Naive thymus-derived CD4-positive, alpha-beta T cell (primary cell): ENCODE measurements at places on chromosomes 2 and 18. TPM values are rescaled to one million over a fixed set of nuclear protein-coding genes. Genes with fewer than 3 reads are reported as not detected.
A peak's percentile ranks its signal among the peaks of the same experiment; 100 is the strongest.

- H3K36me3 ChIP-seq = no peaks in the 10 kb centered on the region
- H3K4me1 ChIP-seq = no peaks in the 10 kb centered on the region
- H3K27me3 ChIP-seq = no peaks in the 10 kb centered on the region
- no peak overlapping the region for H3K27ac ChIP-seq
- no peak overlapping the region for H3K4me3 ChIP-seq
Observed at GRCh38 chr2:182618672-182619079, 97.4 kb upstream of the DNAJC10 start.

DNA sequence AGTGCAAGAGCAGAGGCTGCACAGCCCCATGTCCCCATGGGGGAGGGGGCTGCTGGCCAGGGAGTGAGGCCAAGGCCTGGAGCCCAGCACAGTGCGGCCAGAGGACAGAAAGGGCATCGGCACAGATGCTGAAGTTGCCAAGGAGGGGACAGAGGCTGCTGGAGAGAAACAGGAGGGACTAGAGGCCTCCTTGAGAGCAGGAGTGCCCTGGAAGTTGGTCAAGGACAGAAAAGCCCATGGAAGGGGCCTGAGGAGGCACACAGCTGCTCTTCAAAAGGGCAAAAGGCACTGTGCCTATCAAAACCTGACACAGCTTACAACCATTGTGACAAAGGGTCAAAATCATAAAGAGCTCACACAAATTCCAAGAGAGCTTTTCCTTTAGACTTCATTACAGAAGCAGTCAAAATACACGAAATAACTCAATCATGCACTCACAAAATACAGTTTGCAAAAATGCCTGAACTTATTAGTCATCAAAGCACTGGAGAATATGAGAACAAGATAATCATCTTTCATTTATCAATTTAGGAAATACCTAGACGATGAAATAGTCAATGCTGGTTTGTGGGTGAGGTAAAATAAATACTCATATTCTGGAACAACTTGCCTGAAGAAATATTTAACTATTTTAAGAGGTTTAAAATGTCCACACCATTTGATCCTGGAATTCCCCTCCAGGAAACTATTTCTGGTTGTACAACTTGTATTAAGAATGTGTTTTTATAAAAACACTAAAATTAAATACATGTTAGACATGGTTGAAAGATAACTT lies 79.6 kb downstream of the USP40 start:
- H3K4me1 ChIP-seq = no peaks in the 10 kb centered on the region
- H3K27ac ChIP-seq = no peak overlapping the region
- no peak for DNase-seq
- H3K36me3 ChIP-seq = peaks cover 14% of the 10 kb centered on the region

DNA sequence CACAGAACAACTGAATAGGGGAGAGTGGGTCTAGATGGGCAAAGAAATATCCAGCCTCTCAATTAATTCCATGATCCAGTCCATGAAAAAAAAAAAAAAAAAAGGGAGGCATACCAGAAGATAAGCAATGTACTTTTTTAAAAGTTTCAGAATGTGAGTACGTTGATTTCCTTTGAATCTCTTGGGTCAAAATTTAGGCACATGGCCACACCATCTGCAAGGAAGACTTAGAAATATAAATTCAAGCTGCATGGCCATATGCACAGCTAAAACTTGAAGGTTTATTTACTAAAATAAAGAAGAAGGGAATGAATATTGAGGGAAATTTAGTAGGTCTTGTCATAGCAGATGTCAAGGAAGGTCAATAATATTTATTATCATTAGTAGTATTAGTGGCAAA lies 286.5 kb upstream of the CDH7 start:
- H3K27ac ChIP-seq = no peak overlapping the region
- no peaks in the 10 kb centered on the region for H3K4me1 ChIP-seq
- no peaks in the 10 kb centered on the region for H3K27me3 ChIP-seq

GRCh38 chr2:181499231-181499630 lies 42.0 kb downstream of the ITGA4 start:
- H3K27me3 ChIP-seq = no peaks in the 10 kb centered on the region
- H3K4me1 ChIP-seq = no peaks in the 10 kb centered on the region
- H3K27ac ChIP-seq = no peak overlapping the region
- peaks cover 15% of the 10 kb centered on the region for H3K36me3 ChIP-seq

- no peaks in the 10 kb centered on the region for H3K27me3 ChIP-seq
- no peak overlapping the region for H3K4me3 ChIP-seq
- no peak overlapping the region for H3K27ac ChIP-seq
- DNase-seq = no peak
- H3K4me1 ChIP-seq = no peaks in the 10 kb centered on the region
- no peaks in the 10 kb centered on the region for H3K36me3 ChIP-seq
Observed at GRCh38 chr2:2134037-2134436, 197.0 kb downstream of the MYT1L start.

DNA sequence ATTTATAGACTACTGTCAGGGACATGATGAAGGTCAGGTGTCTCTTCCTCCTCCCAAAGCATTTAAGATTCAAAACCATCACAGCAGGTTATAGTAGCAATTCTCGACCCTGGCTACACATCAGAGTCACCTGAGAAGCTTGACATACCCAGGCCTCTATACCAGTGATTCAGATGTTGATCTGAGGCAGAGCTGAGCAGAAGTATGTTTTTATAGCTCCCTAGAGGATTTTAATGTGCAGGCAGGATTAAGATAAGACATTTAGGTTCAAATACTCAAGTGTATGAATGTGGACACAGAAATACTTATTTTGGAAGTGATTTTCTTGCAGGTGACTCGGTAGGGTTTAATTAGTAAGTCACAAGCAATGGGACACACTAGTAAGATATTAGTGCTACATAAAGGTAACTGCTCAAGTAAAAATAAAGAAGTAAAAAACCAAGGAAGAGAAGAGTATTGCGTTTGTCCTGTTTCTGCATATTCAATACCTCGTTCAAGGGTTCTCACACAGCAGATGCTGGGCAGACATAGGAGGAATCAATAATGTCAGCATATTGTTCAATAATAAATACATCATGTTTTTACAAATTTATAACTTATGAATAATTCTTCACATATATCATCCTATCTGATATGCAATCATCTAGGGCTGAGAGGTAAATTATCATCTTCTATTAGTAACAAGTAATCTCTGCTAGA lies 7.0 kb downstream of the GCFC2 start:
- DNase-seq = no peak
- no peak overlapping the region for H3K4me3 ChIP-seq
- H3K27ac ChIP-seq = no peak overlapping the region

DNA sequence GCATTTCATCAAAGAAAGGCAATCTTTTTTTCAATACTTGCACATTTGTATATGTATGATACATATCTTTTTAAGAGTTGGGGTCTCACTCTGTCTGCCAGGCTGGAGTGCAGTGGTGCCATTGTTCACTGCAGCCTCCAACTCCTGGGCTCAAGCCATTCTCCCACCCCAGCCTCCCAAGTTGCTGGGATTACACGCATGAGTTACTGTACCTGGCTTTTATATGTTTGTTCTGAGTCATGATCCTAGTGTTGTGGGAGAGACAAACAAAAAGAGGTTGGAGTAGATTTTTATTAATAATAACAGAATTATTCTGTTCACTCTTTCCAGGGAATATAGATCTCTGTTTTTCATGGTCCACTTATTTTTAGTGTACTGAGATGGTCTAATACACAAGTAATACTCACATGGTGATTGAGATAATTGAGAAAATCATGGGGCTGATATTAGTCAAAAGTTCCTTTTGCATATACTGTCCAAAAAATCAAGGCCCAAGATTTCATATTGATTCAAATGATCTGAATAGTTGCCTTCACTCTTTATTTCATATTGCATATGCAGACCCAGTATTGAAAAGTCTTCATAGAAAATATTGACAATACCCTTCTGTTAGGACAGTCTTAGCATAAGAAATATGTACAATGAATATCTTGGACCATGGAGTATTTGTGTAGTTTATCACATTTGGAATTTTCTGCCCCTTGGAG lies 138.3 kb downstream of the FMNL2 start:
- DNase-seq = no peak
- H3K27ac ChIP-seq = no peak overlapping the region
- no peaks in the 10 kb centered on the region for H3K36me3 ChIP-seq
- no peak overlapping the region for H3K4me3 ChIP-seq
- no peaks in the 10 kb centered on the region for H3K27me3 ChIP-seq

DNA sequence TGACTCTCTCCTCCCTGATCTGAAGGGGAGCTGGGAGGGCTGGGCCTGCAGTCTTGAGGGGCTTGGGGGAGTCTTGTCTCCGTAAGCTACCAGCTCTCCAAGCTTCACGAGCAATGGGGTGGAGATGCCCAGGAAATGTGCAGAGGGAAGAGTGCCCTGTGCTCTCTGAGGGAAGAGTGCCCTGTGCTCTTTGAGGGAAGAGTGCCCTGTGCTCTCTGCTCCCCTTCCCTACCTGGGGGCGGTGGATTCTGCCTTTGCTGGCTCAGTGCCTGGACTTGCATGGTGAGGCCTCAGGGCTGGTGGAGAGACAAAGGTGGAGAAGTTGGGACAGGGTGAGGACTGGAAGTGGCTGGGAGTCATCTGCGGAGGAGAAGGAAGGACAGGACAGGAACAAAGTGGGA lies 72.7 kb downstream of the TWIST2 start:
- no peaks in the 10 kb centered on the region for H3K4me1 ChIP-seq
- H3K27ac ChIP-seq = no peak overlapping the region
- no peaks in the 10 kb centered on the region for H3K36me3 ChIP-seq
- no peak for DNase-seq
- H3K27me3 ChIP-seq = no peaks in the 10 kb centered on the region

GRCh38 chr2:102065675-102066252 lies 74.0 kb downstream of the IL1R2 start:
- no peaks in the 10 kb centered on the region for H3K4me1 ChIP-seq
- no peak for DNase-seq
- no peaks in the 10 kb centered on the region for H3K36me3 ChIP-seq
- no peaks in the 10 kb centered on the region for H3K27me3 ChIP-seq
- H3K4me3 ChIP-seq = no peak overlapping the region

DNA sequence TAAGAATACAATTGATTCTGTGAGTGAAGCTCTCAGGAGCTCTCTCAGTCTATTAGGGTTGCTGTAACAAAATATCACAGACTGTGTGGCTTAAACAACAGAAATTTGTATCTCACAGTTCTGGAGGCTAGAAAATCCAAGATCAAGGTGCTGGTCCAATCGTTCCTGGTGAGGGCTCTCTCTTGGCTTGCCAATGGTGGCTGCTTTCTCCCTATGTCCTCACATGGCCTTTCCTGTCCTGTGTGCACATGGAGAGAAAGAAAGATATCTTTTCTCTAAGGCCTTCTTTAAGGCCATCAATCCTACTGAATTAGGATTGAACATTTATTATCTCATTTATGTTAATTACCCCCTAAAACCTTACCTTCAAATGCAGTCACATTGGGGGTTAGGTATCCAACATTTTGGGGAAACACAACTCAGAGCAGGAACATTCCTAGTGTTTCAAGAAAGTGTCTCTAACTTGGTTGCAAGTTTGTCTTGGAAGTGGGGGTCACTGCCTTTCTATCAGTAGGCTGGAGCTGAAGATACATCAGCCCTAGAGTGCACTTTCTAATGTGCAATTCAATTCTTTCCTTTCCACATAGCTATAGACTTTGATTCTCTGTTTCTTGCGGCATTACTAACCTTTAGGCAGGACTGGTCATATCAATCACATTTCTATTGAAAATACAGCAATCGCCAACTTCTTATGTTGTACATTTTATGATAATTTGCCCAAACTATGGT lies 24.8 kb downstream of the TFPI start:
- H3K4me1 ChIP-seq = no peaks in the 10 kb centered on the region
- no peaks in the 10 kb centered on the region for H3K36me3 ChIP-seq
- no peak for DNase-seq
- H3K27ac ChIP-seq = no peak overlapping the region
- H3K4me3 ChIP-seq = no peak overlapping the region
- no peaks in the 10 kb centered on the region for H3K27me3 ChIP-seq

- H3K27ac ChIP-seq = no peak overlapping the region
- no peak overlapping the region for H3K4me3 ChIP-seq
- no peaks in the 10 kb centered on the region for H3K36me3 ChIP-seq
- H3K27me3 ChIP-seq = no peaks in the 10 kb centered on the region
- DNase-seq = no peak
Observed at GRCh38 chr2:80288576-80288975, 16.0 kb downstream of the LRRTM1 start.

GRCh38 chr2:8028981-8029380 lies 652.9 kb upstream of the ID2 start:
- H3K4me3 ChIP-seq = no peak overlapping the region
- H3K27ac ChIP-seq = no peak overlapping the region
- H3K27me3 ChIP-seq = no peaks in the 10 kb centered on the region
- no peaks in the 10 kb centered on the region for H3K36me3 ChIP-seq
- H3K4me1 ChIP-seq = no peaks in the 10 kb centered on the region
- DNase-seq = no peak

- no peak overlapping the region for H3K4me3 ChIP-seq
- H3K27me3 ChIP-seq = no peaks in the 10 kb centered on the region
- H3K4me1 ChIP-seq = peaks cover 19% of the 10 kb centered on the region
Observed at GRCh38 chr18:77141401-77142118, 9.0 kb upstream of the MBP start.

DNA sequence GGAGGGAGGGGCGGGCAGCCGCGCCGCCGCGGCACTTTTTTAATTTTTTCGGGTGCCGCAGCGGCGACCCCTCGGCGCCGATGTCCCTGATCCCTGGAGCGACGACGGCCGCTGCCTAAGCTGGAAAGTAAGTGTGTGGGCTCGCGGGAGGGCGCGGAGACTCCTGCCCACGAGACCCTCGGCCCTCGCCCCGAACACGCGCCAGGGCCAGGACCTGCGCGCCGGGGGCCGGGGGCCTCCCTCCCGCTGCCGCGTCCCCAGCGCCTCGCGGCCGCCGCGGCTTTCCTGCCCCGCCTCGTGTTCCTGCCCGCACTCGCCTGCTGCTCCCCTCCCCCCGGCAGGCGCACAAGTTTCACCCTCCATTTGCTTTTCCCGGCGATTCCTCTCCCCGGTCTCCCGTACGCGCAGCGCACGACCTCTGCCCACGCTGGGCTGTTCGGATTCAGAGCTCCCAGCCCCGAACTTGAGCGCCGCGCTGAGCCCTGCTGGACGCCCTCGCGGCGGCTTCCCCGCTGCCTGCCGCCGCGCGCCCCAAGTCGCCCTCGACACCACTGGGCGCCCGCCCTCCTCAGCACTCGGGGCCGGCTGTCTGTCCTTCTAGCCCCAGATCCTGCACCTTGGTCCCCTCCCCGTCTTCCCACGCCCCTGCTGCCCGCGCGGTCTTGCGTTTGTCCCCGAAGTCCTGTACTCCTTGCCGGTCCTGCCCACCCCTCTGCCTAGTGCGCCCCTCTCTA lies 507 bp downstream of the PKP4 start:
- H3K4me3 ChIP-seq = peak overlapping the region; percentile 71
- no peaks in the 10 kb centered on the region for H3K4me1 ChIP-seq
- peak; percentile 56 for DNase-seq
- peaks cover 7% of the 10 kb centered on the region for H3K36me3 ChIP-seq

Gene OR6B2
- not detected for total RNA-seq

Gene HOXD13
- total RNA-seq = not detected

Gene SERPINB3
- not detected for total RNA-seq

Gene CPSF3
- total RNA-seq = 18.0 TPM

Gene MERTK
- total RNA-seq = 1.2 TPM

Gene ANKRD62
- not detected for total RNA-seq
